ENCODE measurements at places on chromosomes 6 and 20.

GRCh38 chr6:95292011-95292410 is 285.3 kb upstream of the MANEA start:
- DNase-seq: no peak

- DNase-seq: no peak
Observed at GRCh38 chr6:165766457-165766856, 103.4 kb upstream of the PDE10A start.

GRCh38 chr6:4185846-4186245 is 50.5 kb upstream of the ECI2 start:
- DNase-seq: no peak

DNA sequence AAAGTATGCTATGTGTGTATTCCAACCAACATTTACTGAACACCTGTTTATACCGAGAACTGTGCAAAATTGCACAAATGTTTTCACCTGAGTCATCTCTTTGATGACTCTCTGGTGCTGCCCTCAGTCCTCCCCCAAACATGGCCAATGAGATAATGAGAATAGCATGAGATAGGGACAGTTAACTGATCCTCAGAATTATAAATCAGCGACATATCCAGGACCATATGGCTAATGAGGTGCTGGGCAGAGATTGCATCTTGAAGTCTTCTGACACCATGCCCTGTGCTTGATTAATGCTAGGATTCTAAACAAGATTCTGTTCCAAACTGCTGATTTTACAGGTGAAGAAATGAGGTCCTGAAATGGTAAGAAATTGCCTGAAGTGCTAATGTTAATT is 13.0 kb downstream of the CLVS2 start:
- DNase-seq: no peak

DNA sequence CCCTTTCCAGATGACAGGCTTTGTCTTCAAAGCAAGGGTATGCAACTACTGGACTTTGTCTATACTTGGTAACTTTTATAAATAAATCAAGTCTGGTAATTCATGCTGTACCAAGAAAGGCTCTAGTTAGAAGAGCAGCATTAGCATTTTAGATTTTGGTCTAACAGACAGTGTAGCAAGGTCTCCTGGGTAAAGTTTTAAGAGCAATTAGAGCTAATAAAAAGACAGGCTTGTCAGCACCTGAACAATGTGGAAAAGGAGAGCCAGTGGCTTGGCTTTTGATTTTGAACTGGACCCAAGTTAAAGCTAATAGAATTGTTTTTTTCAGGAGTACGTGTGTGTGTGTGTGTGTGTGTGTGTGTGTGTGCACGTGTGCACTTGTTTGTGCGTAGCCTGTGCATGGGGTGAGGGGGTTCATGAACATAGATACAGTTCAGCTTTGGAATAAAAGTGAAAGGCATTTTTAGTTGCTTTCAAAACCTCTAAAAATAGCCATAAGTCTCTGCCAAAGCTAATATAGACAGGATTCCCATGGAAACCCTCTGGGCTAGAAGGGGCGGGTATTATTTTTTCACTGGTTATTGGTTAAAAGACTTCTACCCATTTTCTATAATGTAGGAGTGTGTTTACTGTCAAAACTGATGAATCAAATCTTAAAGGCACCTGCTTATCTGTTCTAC is 138.4 kb downstream of the KCNQ5 start:
- no peak for DNase-seq

- no peak for DNase-seq
Observed at GRCh38 chr6:113317891-113318574, 539.1 kb upstream of the MARCKS start.
